Activated CD8-positive, alpha-beta memory T cell treated with anti-CD3 and anti-CD28 coated beads for 4 hours (primary cell): ENCODE measurements at places on chromosomes 4 and X.

GRCh38 chr4:17336524-17336961 is 175.3 kb downstream of the QDPR start:
- peak; percentile 74 for DNase-seq

DNA sequence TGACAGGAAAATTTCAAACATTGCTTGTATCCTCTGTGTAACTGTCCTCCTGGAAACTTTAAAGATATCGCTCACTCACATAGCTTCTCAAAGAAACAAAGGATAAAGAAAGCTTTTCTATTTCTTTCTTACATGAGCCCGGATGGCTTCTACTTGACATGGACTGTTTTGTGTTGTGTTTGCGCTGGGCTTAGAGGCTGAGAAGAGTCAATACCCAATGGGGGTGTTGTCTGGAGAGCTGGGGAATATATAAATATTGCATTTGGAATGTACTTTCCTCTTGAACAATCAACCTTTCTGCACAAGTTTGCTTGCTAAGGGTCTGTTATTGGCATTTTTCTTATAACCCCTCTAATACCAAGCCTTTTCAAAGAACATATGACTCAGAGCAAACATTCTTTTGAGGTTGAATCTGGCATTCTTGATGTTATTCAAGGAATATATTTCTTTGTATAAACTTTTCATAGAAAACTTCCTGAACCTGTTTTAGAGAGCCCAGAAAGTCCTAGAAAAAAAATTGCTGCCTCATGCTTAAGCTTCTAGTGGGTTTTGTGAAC is 331.9 kb downstream of the PACRGL start:
- no peak for DNase-seq

- DNase-seq, result no peak
Measured at GRCh38 chr4:25842229-25842845, 20.5 kb downstream of the SEL1L3 start.

GRCh38 chr4:114385195-114385985 is 213.2 kb upstream of the UGT8 start:
- no peak for DNase-seq

DNA sequence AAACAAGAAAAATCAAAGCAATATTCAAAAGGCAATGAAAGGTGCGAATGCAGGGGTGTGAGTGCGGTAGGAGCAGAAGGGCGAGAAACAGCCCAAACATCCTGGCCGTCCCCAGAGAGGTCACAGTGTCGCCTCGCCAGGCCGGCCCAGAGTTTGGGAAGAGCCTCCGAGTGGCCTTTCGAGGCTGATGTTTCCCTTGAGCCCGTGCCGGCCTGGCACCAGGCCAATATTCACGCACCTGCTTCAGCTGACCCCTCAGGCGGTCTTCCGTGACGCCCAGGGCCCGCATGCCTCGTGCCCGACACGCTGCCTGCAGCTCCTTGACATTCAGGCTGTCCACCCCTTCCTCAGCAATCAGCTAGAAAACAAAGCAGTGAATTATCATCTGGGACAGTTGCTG is 30.6 kb downstream of the LETM1 start:
- DNase-seq, result no peak
